ENCODE measurements at places on chromosomes 7 and 10.

DNA sequence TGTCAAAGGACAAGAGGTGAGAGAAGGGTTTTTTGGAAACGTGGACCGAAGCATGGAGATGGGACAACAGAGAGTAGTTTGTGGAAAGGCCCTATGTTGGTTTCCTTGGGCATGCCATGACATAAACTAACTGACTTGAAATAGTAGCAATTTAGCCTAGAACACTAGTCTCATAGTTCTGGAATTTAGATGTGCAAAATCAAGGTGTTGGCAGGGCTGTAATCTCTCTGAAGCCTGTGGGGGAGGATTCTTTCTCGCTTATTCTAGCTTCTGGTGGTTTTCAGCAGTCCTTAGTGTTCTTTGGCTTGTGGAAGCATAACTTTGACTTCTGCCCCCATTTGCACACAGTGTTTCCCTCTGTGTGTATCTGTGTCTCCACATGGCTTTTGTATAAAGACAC, 283.4 kb downstream of the GFRA1 start:
- DNase-seq = no peak

GRCh38 chr10:114899982-114900381, 38.0 kb upstream of the TRUB1 start:
- DNase-seq = no peak

- DNase-seq = no peak
Measured at GRCh38 chr7:124720195-124720594, 45.4 kb downstream of the GPR37 start.

- peak; percentile 8 for DNase-seq
Measured at GRCh38 chr10:58952747-58953466, 223.5 kb upstream of the PHYHIPL start.

DNA sequence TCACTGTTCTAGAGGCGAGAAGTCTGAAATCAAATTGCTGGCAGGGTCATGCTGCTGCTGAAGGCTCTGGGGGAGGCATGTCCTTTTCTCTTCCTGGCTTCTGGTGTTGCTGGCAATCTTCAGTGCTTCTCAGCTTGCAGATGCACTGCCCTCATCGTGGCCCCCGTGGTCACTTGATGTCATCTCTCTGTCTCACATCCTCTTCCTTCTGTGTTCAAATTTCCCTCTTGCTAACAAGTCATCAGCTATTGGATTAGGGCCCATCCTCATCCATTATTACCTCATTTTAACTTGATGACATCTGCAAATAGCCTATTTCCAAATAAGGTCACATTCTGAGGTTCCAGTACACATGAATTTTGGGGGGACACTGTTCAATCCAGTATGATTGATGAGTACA, 36.6 kb upstream of the SRGN start:
- DNase-seq = no peak

GRCh38 chr10:22875581-22875980, 52.3 kb upstream of the ARMC3 start:
- DNase-seq = no peak

Data from stimulated activated CD4-positive, alpha-beta T cell treated with anti-CD3 and anti-CD28 coated beads, Interleukin-4, amount 100 ng/mL, for 48 hours (primary cell).